Stimulated activated CD4-positive, alpha-beta T cell treated with anti-CD3 and anti-CD28 coated beads, Interleukin-4, amount 100 ng/mL, for 4 hours (primary cell): ENCODE measurements at places on chromosomes 16 and 17.

DNA sequence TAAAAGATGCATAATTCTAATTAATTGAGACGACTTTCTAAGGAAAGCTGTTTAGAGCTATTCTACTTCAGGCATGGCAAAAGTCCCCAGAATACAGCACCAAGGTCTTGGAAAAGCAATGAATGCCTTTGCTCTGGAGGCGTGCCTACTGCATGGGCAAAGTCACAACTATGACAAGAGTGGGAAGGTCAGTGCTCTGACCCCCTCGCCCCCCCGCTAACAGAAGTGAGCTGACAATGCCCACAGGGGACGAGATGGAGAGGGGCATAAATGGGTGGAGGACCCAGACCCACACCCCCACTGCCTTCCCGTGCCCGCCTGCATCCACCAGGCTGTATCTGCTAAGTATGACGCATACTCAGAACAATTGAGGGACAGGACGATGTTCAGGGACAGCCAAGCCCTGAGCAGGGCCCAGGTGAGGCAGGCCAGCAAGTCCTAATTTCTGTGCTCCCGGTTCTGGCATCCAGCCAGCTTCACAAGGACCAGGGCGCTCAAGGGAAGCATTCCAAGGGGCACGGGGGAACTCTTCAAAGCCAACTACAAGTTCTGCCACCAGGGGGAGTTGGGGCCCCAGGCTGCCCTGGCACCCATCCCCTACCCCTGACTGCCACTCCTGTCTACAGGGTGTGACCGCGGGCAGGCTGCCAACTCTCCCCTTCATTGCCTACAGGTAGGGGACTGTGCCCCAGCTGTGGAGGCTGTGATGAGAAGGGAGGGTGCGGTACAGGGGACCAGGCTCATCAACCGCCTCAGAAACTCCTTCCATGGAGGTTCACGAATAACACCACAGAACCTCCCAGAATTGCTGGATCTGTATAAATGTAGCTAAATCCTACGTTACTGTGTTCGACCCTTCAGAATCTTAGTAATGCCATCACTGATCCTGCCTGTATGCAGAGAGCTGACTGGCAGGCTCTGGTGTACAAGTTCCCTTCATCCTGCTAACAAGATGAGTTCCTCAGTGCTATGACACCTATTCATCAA, 20.8 kb downstream of the NPRL3 start:
- peak; percentile 60 for DNase-seq

DNA sequence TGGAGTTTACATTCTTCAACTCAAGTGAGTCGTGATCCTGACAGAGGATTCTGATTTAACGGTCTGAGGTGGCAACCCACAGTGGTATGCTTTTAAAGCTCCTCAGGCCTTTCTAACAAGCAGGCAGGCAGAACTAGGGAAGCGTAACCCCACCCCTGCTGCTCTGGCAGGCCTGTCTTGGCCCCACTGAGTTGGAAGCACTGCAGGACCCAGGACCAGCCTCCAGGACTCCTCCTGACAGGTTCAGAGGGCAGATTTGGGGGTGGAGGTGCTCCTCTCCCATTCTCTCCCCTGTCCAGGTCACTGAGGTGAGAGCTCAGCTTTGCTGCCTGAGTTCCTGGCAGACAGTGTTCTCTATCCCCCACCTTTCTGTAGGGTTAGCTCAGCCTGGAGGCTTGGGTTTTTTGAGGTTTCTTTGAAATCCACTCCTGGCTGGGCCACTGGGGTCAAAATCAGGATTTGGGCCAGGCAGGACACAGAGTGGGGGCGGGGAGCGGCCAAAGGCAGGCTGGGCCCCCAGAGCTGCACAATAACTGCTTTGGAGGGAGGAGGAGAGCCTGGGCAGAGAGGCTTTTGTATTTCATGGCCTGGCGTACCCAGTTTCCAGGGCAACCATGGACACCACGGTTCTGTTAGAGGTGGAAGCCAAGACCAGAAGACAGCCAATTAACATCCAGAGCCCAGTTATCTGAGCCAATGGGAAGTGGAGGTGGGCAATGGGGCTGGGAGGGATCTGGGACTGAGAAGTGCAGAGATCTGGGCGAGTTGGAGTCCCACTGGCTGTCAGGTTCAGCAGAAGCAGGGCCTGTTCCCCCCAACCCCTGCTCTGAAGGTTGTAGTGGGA, 9.5 kb downstream of the MRPL27 start:
- DNase-seq, result no peak

DNA sequence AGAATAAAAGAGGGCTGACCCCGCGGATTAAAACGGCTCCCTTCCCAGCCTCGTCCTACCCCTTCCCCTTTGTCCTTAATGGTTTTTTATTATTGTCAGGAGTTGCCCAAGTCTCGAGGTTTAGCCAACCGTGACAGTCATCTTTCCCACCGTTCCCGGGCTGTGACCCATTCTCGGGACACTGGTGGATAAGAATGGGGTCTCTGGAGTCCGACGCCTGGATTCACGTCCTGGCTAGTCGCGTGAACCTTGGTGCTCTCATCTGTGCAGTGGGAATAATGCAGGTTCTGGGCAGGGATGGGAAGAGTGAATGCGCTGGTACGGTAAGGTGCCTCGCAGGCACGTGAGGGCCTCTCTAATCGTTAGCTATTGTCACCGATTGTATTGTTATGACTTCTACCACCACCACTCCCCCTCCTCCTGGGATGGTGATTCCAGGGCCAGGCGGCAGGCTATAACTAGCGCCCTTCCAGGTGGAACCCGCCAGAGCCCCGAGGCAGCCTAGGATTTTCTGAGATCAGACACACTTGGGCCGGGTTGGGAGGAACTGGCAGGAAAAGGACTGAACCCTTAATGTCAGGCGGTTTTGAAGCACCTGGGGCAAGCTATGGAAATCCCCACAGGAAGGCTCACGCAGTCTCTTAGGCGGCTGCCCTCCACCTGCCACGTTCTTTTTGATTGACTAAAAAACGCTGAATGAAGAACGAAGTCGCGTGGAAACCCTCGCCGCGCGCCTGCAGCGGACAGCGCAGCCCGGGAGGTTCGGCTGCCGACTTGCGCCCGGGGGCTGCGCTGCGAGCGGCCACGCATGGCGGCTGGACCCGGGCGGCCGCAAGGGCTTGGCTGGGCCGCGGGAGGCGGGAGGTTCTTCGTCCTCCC, 2.7 kb downstream of the HS3ST3B1 start:
- no peak for DNase-seq

DNA sequence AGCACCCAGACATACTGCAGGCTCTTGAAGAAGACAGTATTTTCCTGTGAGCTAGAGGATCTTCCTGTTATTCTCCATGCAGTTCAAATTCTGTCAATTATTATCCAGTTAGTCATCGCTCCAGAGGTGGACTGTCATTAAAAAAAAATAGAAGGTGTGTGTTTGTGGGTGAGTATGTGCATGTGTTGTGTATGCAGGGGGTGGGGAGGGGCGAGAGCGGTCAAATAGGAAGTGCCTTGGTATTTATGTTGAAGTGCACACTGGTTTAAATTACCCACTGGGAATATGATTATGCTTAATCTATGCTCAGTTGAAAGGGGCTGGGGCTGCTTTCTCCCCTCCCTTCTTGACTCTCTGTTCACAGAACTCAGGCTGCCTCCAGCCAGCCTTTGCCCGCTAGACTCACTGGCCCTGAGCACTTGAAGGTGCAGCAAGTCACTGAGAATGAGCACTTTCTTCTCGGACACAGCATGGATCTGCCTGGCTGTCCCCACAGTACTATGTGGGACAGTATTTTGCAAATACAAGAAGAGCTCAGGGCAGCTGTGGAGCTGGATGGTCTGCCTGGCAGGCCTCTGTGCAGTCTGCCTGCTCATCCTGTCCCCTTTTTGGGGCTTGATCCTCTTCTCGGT, at the start of gene HSD17B2:
HSD17B2 (plus strand) TSS at position 273 of the 632 bp plus-strand sequence; CDS start at position 445, 172 bp downstream.
- DNase-seq, result no peak

DNA sequence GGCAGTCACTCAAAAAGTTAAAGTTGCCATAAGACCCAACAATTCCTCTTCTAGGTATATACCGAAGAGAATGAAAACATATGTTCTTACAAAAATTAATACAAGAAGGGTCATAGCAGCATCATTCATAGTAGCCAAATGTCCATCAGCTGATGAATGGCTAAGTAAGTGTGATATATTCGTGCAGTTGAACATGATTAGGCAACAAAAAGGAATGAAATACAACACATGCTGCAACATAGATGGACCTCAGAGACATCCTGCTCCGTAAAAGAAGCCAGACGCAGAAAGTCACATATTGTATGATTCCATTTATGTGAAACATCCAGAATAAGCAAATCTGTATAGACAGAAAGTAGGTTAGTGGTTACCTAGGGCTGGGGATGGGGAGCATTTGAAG, 229.4 kb upstream of the CACNG5 start:
- no peak for DNase-seq

DNA sequence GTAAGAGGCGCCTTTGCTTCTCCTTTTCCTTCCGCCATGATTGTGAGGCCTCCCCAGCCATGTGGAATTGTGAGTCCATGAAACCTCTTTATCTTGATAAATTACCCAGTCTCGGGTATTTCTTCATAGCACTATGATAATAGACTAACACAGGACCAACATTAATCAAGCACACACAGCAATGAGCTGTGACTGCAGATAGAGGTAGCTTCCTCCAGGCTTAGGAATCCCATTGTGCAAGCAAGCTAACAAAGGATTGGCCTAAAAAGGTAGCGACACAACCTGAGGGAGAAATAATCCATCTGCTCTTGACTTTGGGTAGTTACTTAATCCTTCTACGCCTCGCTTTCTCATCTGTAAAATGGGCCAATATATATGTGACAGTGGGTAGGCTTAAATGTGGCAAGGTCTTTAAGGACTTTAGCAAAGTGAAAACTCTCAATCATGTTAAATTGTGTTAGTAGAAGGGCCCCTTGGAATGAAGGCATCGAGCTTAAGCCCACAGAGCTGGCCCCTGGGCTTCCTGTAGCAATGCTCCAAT, 393.6 kb downstream of the SOX9 start:
- no peak for DNase-seq

DNA sequence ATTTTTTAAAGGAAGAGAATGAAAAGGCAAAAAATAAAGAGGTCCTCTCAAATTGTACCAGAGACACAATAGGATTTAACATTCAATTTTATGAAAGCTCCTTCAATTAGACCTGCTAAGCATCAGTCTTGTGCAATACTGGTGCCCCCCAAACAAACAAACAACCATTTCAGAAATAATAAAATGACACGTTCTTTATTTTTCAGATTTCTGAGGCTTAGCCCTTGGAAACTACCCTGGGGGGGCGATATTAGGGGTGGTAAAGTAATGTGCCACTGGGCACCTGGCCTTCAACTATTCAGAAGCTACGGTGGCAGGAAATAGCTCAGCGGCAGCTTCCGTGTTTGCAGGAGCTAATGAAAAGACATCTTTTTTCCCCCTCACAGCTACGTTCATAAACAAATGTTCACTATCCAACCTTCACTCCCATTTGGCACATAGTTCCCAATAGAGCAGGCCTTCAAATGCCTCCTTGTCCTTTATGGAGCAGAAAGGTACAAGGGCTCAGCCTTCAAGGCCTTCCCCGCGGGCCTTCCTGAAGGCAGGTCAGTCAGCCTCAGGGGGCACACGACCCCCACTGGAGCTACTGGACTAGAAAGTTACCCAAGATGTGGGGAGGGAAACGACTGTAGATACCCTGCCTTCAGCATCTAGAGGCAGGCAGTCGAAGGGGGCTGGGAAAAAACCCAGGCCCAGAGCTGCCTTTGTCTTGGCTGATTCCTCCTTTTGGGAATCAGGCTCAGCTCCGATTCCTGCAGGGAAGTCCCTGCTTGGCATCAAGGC, 44.1 kb downstream of the TBX4 start:
- no peak for DNase-seq

GRCh38 chr17:6641247-6641863, 495 bp downstream of the TXNDC17 start:
- DNase-seq, result no peak

- no peak for DNase-seq
Measured at GRCh38 chr17:68853036-68853435, 102.2 kb downstream of the ABCA8 start.

DNA sequence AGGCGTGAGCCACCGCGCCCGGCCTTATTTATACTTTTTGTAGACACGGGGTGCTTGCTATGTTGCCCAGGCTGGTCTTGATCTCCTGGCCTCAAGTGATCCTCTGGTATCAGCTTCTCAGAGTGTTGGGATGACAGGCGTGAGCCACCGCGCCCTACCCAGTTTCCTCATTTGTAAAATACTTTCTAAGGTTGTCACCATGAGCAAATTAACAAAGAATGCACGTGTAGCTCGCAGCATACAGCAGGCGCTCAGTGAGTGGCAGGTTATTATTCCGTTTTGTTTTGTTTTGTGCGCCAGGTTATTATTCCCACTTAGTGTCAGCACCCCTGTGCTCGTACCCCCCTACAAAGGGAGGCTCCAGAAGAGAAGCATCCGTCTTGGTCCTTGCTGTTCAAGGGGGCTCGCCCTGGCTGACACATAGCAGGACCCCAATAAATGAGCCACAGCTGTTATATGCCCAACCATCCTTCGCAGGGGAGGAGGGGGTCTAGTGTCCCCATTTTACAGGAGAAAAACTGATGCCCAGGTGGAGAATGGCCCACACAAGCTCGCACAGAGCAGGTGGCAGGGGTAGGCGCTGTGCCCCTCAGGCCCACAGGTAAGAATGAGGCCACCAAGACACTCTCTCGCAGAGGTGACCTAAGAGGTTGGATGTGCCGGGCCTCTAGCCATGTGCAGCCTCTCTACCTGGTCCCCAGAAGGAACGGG, 686 bp upstream of the MIEF2 start:
- DNase-seq, result no peak

DNA sequence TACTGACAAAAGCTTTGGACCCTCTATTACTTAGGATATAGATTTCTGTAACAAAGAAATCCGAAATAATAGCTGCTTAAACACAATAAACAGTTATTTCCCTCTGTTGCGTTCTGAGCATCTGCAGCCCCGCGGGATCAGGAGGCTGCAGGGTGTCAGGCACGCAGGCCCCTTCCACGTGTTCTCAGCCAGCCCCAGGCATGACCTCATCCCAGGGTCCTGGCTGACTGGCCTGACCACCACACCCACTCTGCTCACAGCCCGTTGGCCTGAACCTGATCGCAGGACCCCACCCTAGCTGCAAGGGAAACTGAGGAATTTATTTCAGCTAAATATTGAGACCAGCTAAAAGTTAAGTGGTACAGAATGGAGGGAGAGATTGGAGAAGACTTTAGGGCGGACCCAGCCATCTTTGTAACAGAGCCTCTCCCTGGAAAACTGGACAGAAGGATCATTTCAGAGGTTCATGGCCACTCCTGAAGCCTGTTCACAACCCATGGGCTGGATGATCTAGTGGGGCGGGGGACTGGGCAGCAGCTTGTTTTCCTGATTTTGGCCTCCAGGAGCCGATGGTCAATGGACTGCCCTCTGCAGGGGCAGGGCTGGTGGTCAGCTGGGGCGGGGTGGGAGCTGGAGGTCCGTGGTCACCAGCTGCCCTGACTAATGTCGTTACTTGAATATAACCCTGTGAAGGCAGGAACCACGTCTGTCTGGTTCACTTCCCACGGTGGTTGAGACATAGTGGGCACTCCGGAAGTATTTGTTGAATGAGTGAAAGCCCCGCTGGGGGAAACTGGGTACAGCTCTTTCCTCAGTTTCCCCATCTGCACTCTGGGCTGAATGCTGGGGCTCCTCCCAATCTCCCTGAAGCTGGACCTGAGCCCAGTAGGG, 10.9 kb downstream of the CETP start:
- DNase-seq, result no peak

DNA sequence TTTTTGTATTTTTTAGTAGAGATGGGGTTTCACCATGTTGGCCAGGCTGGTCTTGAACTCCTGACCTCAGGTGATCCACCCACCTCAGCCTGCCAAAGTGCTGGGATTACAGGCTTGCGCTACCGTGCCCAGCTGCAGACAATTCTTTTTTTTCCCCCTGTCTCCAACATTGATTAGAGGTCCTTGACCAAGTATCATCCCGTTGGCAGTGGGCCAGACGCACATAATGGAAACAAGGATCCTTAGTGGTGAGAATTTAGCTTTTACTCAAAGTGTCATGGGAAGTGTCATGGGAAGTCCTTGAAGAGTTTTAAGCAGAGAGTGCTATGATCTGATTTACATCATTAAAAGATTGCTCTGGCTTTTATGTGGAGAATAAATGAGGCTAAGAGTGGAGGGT, 2.1 kb upstream of the FBXO47 start:
- DNase-seq, result no peak
